Lower leg skin (tissue), 4 donors: ENCODE measurements at places on chromosomes 16 and 17.

DNA sequence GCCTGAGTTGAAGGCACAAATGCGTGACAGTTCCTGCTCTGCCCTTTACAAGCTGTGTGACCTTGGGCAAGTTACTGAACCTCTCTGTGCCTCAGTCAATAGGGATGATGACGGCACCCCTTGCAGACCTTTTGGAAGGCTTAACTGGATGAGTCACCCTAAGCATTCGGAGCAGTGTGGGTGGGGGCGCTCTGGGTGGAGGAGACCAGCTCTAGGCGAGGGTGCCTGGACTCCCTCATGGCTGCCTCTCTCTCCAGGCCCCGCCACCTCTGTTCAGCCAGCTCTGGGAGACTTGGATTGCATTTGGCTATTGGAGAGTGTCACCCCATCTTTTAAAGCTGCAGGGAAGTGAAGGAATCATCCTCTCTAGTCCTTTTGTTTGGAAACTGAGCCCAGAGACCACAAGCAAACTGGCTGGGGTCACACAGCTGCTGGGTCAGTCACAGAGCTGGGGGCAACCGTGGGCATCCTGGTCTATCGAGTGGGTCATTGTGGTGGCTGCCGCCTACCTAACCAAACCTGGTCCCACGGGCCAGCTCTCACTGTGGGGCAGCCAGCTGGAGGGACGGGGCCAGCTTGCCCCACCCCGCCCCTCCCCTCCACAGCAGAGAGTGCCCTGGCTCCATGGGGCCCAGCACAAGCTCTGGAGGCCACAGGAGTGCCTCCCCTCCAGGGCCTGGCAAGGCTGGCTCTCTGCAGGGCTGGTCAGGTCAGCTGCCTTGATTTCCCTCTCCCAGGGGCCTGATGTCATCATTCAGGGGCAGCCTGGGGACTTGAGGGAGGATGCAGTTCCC is 20.2 kb upstream of the GSE1 start:
- no peak for DNase-seq

GRCh38 chr17:59405944-59406705 is 74.7 kb downstream of the YPEL2 start:
- DNase-seq = no peak

GRCh38 chr16:19861133-19861532 is 23.5 kb downstream of the GPRC5B start:
- DNase-seq = no peak

DNA sequence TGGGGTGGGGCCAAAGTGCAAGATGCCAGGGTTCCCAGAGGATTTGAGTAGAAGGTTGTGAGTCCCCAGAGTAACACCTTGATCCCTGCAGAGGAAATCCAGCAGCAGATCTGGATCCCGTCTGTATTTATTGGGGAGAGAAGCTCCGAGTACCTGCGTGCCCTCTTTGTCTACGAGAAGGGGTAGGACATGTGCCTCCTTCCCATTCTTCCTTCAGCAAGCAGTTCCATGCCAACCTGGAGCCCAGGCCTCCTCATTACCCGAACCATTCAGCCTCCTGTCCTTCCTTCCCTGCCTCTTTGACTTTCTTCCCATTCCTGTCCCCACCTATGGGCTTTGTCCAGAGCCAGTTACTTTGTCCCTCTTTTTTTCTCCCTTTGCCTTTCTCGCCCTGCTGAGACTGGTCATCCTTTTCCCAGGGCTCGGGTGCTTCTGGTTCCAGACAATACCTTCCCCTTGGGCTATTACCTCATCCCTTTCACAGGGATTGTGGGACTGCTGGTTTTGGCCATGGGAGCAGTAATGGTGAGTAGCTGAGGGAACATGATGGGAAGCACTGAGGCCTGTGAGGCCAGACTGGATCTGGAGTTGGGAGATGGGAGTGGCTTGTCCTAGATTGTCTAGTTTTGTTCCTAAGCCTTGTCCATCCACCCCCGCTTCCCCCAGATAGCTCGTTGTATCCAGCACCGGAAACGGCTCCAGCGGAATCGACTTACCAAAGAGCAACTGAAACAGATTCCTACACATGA is 2.9 kb downstream of the RNF167 start:
- DNase-seq = no peak

- no peak for DNase-seq
These were observed 16.9 kb downstream of the USP10 start for GRCh38 chr16:84716740-84717139.
